Airway epithelial cell (primary cell): ENCODE measurements at places on chromosomes 1 and 21. TPM values are rescaled to one million over a fixed set of nuclear protein-coding genes. Genes with fewer than 3 reads are reported as not detected.

Gene PTPN7
- total RNA-seq: not detected in 2 replicates

Gene AMY1C
- 1.4 and 1.7 TPM in 2 replicates for total RNA-seq

Gene RXRG
- not detected in 2 replicates for total RNA-seq

Gene F11R
- total RNA-seq: 117 and 131 TPM in 2 replicates

Gene A3GALT2
- total RNA-seq: not detected in 2 replicates

Gene C1orf87
- total RNA-seq: not detected in 2 replicates

Gene OR2L2
- total RNA-seq: not detected in 2 replicates

Gene ZBTB8B
- under 0.01 TPM in 1 of 2 replicates, not detected in the other for total RNA-seq
